ENCODE measurements at places on chromosomes 11 and 22.

GRCh38 chr11:18890615-18891014, 48.6 kb downstream of the MRGPRX1 start:
- DNase-seq = no peak

GRCh38 chr22:30438559-30438958, 13.0 kb downstream of the MTFP1 start:
- DNase-seq = no peak

GRCh38 chr11:66617155-66617834, 865 bp downstream of the RBM14 start:
- peak; percentile 42 for DNase-seq

GRCh38 chr11:5153574-5154431, 754 bp downstream of the OR52A1 start:
- DNase-seq = no peak

GRCh38 chr11:34278693-34279297, 79.0 kb downstream of the ABTB2 start:
- no peak for DNase-seq

- no peak for DNase-seq
Observed at GRCh38 chr11:85167471-85167870, 459.7 kb downstream of the DLG2 start.

DNA sequence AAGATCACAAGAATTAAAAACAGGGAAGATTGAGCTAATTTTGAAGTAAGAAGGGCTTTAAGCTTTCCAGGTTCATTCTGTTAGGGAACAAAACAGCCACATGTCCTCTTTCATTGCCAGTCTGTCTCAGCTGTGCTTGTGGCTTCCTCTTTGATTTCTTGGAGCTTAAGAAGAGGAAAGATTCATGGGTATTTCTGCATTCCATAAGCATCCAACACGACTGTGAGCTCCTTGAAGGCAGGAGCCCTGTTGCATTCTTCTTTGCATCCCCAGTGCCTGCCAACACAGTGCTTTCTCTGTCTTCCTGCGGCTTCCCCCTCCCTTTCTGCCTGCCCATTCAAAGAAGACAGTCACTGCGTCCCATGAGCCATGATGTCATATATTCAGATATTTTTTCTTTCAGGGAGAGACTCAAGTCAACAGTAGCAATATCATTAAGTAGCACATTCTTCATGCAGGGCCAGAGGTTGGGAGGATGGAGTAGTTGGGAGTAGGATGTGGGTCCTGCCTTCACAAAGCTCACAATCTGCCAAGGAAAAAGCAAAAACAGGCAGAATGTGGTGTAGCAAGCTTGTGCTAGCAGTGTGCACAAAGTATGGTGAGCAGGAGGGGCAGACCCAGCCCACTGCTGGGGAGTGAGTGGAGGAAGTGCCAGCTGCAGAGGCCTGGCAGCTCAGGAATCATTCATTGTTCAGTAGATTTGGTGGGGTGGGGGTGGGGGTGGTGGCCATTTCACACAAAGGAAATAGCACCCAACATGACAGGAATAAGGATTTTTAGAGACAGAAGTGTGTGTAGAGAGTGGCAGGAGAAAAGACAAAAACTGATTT, 162.1 kb upstream of the RASSF10 start:
- no peak for DNase-seq

GRCh38 chr11:102260241-102260640, 57.0 kb upstream of the BIRC3 start:
- no peak for DNase-seq

GRCh38 chr11:116725434-116726221, 47.2 kb downstream of the BUD13 start:
- peak; percentile 97 for DNase-seq

DNA sequence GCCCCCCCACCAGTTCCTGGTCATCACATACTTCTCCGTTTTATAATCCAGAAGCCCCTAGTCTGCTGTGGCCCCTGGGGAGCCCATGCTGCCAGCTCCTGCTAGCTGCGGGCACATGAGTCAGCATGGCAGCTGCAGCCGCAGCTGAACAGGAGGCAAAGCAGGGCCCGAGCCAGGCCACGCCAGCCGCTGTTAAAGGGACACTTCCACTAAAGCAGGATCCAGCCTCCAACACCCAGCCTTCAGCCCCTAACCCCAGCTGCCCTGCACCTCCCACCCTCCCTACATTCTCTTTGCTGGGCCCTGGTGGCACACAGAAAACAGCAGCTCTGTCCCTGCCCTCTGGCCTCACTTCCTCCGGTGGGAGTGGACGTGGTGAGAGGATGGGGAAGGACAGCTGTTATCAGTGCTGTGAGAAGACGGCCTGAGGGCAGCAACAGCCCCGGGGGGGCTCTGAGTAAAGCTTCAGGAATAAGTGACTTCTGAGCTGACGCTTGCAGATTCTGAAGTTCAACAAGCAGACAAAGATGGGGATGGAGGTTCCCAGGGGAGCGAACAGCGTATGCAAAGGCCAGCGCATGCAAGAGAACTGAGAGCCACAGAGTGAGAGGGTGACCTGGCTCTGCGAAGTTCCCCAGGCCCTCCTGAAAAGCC, 688 bp upstream of the LRRC74B start:
- DNase-seq = peak; percentile 85

DNA sequence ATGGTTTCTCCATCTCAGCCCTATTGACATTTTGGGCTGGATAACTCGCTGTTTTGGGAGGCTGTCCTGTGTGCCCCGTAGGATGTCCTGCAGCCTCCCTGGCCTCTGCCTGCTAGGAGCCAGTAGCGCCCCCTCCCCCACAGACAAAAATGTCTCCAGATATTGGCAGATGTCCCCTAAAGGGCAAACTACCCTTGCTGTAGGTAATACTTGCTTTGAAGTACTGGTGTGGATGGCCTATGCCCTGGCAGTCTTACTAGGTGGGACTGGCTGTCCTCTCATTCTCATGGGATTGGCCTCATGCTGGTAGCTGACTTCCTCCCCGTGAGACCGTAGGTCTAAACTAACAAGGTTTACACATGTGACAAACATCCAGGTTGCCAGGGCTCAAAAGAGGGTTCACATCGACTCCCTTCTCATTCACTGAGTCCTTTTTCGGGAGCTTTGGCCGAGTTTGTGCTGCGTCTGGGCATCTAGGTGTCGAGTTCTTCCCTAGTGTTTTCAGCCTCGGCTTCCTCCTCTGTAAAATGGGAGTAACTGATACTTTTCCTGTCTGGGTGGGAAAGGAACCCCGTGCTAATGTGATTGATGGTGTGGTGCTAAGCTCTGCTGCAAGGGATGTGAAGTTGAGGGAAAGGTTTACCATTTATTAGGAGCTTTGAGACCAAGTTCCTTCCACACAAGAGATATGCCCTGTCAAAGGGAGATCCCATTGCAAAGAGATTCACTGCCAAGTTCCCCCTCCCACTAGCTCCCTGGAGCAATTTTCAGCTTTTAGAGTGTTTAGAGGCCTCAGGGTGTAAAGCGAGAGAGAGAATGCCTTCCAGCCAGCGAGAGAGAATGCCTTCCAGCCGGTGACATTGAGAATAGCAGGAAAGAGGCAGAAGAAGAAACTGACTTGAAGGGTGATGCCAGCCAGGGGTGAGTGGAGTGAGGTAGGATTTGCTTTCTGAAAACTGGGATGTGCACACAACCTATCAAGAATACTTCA, 17.0 kb downstream of the PTPRJ start:
- no peak for DNase-seq

GRCh38 chr22:45645526-45646414, 25.9 kb upstream of the ATXN10 start:
- DNase-seq = peak; percentile 78

DNA sequence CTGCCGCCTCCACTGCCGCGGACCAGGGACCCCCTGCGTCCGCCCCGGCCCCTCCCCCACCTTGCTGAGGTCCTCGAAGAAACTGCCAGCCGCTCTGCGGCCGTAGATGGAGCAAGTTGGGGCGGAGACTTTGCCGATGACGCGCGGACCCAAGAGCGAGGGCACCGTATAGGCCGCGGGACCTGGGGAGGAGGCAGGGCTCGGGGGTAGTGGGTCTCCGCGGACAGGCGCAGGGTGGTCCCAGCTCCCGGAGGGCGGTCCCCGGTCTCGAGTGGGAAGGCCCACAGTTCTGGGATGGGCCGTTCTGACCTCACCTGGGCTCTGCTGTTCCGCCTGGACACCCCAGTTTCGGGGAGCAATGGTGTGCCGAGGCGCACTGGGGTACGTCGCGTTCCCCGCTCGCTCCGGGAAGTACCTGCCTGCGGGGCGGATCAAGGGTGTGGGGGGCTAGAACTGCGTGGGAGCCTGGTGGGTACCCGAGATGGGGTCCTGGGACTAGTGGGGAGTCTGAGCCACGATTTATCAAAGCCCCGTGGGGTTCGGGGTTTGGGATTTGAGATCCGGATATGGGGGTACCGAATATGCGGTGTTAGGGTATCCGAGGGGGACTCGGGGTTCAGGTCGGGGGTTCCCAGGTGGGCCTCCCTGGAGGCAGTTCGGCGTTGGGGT, 1.2 kb upstream of the TYMP start:
- peak; percentile 77 for DNase-seq

GRCh38 chr11:15484398-15484797, 369.7 kb downstream of the INSC start:
- DNase-seq = no peak

DNA sequence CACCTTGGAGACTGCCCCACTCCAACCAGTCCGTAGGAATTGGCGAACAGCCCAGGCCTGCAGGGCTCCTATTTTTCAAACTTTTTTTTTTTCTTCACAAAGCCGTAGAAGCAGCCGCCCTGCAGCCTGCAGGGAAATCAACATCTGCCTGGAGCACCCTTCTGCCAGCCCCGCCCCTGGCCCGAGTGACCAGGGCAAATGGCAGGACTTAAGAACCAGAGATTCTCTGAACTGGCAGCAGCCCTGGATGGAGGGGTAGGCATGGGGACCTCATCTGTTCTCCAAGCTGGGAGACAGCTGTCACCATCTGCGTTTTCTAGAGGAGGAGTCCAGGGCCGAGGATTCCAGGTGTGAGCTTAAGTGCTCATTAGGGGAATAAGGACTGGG, 5.6 kb downstream of the SCN2B start:
- no peak for DNase-seq

DNA sequence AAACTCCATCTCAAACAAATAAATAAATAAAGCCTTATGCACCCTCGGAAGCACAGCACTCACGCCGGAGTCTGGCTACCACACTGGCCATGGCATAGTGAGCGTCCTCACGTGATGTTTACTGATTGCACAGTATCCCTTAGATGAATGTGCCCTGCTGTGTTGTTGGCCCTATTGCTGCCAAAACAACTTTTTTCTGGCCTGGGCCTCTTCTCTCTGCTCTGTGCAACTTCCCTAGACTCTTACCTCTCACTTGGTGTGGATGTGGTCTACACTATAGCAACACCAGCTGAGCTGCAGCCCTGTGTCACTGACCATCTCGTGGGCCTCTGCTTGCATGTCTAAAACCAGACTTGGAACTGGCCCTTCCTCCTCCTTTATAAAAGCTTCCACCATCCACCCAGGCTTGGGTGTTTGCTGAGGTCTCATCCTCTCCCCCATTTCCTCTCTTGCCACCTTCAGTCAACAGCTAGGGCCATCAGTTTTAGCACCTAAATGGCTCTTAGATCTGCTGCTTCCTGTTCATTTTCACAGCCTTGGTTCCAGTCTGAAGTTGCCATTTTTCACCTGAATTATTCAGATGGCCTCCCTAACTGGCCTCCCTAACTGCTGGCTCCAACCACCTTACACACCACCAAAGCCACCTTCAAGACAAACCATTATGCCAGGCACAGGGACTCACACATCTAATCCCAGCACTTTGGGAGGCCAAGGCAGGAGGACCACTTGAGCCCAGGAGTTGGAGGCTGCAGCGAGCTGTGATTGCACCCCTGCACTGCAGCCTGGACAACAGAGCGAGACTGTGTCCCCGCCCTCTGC, 9.2 kb downstream of the ZNF74 start:
- DNase-seq = no peak

GRCh38 chr11:58060535-58060934, 29.8 kb downstream of the OR6Q1 start:
- DNase-seq = no peak

GRCh38 chr11:37963440-37963839, 1365.4 kb upstream of the RAG2 start:
- DNase-seq = no peak

DNA sequence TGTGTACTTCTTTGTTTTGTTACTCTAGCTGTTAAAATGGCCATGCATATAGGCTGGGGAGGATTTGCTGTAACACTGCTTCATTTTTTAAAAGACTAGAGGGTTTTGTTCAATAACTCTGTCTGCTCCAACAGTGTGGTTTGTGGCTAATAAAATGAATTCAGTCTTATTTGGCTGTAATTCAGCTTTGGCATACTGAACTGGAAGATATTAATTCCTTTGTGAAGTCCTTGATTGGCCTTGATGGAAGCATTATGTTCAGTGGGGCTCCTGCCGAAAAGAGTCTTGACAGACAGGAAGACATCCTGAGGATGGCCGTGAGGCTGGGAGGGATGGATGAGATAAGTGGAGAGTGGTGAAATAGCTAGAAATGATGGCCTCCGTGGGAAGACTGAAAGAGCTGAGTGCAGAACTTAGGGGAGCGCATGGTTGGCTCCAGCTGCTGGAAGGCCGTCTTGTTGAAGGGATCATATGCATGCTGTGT, 44.8 kb upstream of the MYO18B start:
- no peak for DNase-seq

DNA sequence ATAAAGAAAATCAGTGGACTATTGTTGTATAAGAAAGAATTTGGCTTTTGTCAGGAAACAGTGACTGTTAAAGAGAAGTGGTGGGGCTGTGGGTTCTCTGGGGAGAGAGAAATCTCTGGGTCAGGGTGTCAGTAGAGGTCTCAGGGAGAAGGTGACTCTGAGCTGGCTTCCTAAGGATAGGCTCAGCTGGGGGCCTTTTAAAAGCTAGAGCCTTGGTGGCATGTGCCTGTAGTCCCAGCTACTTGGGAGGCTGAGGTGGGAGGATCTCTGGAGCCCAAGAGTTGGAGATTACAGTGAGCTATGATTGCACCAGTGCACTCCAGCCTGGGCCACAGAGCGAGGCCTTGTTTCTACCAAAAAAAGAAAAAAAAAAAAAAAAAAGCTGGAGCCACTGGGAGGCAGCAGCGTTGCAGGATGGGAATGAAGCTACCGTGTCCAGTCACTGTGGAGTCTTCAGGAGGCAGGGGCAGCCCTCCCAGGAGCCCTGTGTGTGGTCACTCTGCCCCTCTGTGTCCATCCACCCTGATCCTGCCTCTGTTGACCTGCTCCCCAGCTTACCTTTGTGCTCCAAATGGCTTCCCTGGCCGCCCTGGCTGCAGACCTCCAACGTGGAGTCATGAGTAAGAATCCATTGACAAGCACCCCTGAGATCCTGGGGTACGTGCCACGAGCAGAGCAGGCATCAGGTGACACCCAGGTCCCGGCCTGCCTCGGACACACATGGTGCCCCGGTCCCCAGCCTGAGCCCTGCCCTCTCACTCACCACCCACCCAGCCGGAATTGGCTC, 5.4 kb upstream of the MIF start:
- peak; percentile 50 for DNase-seq

GRCh38 chr11:2527621-2528291, 82.9 kb downstream of the KCNQ1 start:
- no peak for DNase-seq

DNA sequence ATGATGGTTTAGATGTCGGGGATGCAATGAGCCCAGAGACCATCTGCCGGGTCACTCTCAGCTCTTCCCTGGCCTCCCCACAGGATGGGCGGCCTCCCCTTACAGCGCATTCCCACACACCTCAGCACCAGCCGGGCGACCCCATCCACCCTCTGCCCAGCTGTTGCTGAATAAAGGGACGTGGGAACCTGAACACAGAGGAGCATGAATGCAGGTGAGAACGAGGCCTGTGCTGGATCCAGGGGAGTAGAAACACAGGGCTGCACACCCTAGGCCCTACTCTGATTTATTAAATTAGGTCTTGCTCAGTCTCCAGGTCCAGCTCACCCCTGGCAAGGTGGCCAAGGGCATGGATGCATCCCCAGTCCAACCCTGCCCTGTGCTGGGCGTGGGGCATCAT, 180.5 kb downstream of the CTTN start:
- no peak for DNase-seq

Data from hepatic stellate cell (primary cell).